Stimulated activated CD8-positive, alpha-beta memory T cell treated with anti-CD3 and anti-CD28 coated beads, Interleukin-7, amount 100 ng/mL, for 1 hour (primary cell): ENCODE measurements at places on chromosomes 13 and 19.

DNA sequence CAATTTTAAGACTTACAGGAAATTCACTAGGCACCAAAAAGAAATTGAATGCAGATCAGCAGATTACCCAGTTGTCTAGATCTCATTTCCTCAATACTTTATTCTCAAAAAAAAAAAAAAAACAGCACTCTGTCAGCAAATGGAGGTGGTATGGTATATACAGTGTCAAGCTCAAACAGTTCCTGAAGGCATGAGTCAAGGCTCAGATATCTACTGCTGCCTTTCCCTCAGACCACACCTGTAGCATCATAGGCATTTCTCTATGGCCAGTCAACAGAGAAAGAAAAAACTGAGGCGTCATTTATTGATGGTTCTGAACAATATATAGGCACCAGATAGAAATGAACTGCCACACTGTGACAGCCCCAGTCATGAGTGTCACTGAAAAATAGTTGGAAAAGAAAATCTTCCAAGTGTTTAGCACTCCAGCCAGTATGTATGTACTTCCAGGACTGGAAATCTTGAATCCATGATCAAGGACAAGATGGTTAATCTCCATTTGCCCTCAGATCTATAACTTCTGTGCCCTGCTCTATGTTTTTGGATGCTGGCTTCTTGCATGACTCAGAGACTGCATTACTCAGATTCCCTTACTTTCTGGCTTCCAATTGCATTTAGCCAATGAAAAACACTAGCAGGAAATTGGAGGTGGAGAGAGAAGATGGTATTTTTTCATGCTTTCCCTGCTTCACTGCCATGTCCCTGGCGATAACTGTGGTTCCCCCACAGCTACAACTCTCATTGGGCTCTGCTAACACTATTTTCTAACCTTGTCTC lies 8.4 kb upstream of the COG3 start:
- DNase-seq: no peak

DNA sequence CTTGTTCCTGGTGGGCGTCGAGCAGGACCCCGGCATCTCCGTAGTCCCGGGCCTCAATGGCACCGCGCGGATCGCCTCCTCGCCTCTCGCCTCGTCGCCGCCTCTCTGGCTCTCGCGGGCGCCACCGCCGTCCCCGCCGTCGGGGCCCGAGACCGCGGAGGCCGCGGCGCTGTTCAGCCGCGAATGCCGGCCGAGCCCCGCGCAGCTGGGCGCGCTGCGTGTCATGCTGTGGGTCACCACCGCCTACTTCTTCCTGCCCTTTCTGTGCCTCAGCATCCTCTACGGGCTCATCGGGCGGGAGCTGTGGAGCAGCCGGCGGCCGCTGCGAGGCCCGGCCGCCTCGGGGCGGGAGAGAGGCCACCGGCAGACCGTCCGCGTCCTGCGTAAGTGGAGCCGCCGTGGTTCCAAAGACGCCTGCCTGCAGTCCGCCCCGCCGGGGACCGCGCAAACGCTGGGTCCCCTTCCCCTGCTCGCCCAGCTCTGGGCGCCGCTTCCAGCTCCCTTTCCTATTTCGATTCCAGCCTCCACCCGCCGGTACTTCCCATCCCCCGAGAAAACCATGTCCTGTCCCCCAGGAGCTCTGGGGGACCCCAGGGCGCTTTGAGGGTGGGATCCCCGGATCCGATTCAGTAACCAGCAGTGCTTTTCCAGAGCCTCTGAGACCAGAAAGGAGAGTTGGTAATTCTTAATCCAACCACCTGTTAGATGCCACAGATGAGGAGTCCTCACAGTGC lies 885 bp downstream of the MLNR start:
- no peak for DNase-seq

DNA sequence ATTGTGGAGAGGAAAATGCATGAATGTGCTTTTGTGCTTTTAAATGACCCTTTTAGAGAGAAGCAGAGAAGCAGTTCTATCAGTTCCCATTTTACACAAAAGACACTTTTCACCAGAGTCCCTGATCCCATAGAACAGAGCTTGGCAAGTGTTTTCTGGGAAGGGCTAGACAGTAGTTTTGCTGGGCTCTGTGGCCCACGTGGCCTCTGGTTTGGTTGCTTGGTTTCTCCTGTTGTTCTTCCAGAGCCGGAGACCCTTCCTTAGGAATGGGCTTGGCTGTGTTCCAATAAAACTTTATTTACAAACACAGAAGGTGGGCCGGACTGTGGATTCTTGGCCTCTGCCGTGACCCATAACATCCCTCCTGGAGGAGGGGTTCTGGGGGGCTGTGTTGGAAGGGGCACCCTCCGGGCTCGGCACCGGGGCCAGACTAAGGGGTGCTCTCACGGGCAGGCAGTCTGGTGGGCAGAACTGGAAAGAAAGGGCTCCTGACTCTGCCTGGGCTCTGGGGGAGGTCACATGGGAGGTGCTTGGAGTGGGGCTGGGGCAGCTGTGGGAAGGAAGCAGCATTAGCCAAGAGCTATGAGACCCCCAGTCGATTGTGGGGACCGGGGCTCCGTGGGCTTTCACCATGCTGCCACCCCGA lies 3.2 kb downstream of the SPPL2B start:
- no peak for DNase-seq

- DNase-seq: no peak
Measured at GRCh38 chr19:51091895-51092873, 9.5 kb upstream of the KLK14 start.

DNA sequence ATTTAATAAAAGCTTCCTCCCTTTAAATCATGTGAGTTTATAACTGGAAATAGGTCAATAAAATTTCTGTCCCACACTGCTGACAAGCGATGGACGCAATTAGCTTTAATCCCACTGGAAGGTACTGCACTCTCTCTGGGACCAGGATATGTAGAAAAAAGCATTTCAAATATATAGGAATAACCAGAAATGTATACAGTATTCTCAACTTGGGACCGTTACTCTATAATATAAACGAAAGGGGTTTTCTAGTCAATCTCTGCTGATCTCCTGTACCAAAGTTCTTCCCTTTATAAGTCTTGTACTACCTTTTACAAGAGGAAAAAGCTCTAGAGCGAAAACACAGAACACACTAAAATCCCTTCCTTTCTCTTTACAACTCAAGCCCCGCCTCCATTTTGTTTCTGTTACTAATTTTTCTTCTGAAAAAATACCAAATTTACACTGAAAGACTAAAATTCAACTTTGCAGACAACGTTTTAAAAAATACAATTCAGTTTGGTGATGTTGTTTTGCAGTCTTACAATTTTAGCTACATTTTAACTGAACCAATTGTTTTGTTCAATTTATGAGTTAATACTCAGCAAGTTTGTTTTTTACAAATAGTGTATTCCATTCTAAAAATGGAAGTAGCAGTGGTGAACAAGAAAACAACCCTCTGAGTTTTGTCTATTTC lies 1.7 kb upstream of the USPL1 start:
- DNase-seq: no peak
